ENCODE measurements at places on chromosomes 1 and 21. TPM values are rescaled to one million over a fixed set of nuclear protein-coding genes. Genes with fewer than 3 reads are reported as not detected.
A peak's percentile ranks its signal among the peaks of the same experiment; 100 is the strongest.

DNA sequence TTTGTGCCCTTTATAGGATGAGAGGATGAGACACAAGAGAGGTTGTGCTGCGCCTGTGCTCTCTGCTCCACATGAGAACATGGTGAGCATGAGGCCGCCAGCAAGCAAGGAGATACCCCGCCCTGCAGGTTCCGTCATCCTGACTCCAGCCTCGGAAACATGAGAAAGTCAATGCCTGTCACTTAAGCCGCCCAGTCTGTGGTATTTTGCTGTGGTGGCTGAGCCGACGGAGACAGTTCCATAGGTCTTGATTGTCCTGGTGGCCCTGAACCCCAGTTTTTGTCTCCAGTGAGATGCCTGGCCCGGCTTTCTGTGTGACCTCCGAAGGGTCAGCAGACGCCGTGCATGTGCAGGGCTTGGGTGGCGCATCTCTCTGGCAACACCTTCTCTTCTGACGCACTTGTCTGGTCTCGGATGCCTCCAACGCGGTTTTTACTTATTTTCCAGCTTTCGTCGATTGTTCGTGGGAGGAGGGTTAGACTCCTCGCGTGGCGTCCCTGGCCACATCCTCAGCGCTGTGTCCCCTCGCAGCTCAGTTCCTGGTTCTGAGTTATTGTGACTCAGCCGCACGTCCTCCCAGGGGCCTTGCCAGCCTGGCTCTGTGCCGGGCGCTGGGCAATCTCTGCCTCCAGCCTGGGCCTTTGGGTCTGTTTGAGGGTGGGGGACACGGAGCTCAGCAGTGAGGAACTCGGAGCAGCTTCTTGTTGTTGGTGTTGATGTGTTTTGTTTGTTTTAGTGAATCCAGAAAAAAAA is 70.0 kb downstream of the FAAP20 start:
- DNase-seq, result no peak

GRCh38 chr1:178174539-178174938 is 80.6 kb downstream of the RASAL2 start:
- DNase-seq, result no peak

DNA sequence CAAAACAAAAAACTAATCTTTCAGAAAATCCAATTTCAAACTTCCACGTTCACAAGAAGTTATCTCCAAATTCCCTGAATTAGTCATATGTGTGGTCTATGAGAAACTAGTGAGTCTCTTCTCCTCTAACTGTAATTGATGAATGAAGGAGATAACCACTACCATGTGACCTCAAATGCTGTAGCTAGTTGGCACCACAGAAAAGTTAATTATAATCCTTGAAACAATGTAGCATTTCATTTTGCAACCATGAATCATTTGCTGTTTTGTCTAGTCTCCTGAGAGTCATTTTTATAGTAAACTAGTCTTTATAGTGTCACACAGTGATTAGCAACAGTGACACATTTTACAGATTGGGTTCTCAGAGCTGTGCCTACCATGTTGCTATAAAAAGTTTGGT is 287.5 kb downstream of the LRRIQ3 start:
- DNase-seq, result no peak

- peak; percentile 66 for DNase-seq
These were observed 2.1 kb downstream of the EVA1B start for GRCh38 chr1:36321119-36321951.

DNA sequence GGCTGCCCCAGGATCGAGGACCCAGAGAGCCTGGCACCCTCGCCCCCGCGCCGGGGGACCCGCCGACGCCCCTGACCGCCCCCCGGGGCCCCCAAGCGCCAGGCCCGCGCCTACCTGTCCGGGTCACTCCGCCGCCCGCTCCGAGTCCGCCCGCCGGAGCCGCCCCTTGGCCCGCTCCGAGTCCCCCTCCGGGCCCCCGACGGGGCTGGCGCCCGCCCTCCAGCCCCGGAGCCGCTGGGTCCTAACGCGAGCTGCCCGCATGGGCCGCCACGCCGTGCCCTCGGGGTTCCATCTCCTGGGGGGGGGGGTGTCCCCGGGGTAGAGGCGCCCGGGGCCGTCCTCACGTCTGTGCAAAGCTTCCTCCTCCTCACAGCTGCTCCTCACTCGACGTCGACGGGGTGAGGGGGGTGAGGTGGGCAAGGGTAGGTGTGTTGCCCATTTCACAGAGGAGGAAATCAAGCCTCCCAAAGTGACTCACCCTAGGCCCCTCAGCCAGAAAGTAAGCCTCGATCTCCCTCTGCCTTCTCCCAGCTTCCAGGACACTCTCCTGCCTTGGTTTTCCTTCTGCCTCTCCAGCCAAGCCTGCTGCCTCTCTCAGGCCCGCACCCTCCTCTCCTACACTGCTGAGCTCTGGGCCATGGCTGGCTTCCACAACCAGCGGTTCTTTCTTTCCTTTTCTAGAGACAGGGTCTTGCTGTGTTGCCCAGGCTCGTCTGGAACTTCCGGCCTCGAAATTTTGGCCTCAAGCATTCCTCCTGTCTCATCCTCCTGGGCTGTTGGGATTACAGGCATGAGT is at the start of gene MFAP2:
Gene MFAP2 (minus strand): TSS at position 148 of the 796 bp plus-strand sequence. CDS start 2,347 bp downstream, outside the sequence.
- DNase-seq, result peak; percentile 21

DNA sequence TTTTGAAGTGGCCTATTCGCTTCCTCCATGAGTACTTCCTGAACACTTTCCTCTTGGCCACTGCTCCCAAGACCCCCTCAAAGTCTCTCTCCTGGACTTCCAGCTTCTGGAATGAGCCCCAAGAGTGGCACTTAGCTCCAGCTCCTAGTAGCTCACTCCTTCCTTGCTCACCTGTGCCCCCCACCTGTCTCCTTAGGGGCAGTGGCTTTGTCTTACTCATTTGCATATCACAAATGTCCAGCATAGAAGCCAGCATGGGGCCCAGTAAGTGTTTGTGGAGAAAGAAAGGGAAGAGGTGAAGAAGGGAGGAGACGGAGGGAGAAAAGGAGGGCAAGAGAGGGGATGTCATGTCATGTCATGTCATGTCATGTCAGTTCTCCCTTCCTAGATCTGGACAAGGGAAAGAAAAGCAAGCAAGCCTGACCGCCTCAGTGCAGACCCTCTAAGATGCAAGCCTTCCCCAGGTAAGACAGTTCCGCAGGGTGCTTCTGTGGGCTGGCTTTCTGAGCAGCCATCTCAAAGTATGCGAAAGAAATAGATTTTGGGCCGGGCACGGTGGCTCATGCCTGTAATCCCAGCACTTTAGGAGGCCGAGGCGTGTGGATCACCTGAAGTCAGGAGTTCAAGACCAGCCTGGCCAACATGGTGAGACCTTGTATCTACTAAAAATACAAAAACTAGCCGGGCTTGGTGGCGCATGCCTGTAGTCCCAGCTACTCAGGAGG is 6.9 kb upstream of the MX1 start:
- DNase-seq, result no peak

DNA sequence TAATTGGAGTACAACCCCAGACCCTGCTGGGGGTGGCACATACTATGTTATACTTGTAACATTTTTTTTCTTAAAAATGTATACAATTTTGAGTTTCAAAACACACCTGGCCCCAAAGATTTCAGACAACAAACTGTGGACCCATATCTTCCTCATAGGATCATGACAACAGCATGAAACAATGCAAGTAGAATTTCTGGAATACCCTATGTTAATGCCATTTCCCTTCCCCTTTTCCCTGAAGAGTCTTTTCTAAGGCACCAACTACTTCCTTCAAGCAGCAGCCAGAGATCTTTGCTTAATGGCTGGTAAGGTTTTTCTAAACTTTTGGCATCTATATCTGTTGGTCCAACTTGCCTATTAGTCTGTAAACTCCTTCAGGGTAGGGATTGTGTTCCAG is 99.9 kb upstream of the SERBP1 start:
- no peak for DNase-seq

GRCh38 chr1:8422510-8423268 is 104.8 kb downstream of the SLC45A1 start:
- peak; percentile 33 for DNase-seq

DNA sequence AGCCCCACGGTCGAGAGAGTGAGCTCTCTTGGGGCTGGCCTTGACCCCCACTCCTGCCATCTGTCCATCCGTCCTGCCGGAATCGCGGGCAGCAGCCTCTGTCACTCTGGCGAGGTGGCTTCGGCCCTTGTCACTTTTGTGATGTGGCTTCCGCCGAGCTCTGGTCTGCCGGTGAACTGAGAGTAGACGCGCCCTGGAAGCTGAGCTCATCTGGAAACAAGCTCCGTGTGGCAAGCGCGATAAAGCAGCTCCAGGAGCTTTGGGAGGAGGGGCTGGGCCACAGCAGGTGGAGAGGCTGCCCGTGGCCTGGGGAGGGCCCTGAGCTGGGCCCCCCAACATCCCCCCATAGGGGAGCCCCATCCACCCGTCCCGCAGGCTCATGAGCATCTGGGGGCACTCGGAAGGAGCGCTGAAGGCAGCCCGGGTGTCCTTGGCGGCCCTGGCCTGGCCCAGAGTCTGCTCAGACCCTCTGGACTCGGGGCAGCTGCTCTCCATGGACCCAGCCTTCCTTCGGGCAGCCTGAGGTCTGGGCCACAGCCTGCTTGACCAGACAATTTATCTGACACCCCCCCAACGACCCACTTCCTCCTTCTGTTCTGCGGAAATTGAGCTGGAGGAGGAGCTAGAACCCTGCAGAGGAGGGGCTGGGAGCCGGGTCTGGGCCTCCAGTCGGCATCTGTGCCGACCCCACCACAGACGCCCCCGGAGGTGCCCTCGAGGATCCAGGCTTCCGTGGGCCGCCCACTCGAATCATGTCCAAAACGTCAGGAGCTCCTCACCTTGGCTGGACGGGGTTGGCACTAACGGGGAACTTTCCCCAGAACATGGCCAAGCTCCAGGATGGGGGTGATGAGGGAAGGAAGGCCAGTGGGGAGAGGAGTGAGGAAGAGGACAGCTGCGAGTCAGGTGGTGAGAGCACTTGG is 59.1 kb downstream of the SLC19A1 start:
- peak; percentile 78 for DNase-seq

GRCh38 chr1:12654004-12654567 is 10.2 kb downstream of the AADACL4 start:
- DNase-seq, result no peak

DNA sequence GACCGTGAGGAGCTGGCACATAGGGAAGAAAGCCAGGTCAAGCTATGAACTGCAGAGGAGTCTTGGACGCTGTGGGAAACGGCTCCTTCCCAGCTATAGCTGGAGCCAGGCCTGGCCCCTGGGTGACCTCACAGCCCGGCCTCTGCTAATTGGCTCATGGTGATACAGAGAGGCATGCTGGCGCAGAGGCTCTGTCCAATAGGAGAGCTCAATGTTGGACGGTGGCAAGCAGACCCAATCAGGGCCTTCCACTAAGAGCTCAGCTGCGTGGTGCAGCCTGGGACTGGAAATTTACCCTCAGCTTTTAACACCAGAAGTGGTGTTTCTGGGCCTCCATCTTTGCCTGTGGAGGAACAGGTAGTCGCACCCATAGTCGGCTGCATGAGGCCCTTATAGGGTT is 64.4 kb upstream of the GRHL3 start:
- no peak for DNase-seq

DNA sequence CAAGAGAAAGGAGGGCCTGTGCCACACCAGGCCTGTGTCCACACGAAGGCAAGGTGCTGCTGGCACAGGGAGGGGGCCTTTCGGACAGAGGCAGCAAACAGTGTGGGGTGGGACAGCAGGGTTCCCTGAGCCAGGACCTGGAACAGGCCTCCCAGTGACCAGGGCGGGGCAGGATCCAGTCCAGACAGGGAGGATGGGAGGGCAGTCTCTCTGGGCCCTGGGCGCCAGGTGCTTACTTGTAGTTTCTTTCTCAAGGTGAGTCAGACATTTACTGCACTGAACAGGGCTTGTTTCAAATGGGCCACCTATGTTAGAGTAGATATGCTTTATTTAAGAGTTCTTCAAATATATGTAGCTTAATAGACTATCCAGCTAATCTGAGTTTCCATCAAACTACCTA is 52.8 kb upstream of the STUM start:
- DNase-seq, result no peak

DNA sequence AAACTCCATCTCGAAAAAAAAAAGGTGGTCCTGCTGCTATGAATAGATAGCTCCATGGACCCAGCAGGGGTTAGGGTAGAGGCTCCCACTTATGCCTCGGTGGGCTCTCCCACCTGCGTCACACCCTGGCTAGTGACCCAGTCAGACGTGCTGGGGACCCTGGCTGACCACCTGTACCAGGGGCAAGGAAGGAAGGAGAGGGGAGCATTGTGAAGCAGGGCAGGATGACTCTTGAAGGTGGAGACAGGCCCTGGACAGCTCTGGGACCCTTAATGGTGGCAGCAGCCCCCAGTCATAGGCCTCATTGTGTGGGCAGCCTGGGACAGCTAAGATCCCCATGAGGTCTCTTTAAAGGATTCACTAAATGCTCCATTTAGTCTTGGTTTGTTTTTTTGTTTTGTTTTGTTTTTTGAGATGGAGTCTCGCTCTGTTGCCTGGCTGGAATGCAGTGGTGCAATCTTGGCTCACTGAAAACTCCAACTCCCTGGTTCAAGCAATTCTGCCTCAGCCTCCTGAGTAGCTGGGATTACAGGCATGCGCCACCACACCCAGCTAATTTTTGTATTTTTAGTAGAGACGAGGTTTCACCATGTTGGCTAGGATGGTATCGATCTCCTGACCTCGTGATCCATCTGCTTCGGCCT is 10.4 kb upstream of the SNAPIN start:
- no peak for DNase-seq

- DNase-seq, result peak; percentile 44
These were observed 54.6 kb upstream of the ECE1 start for GRCh38 chr1:21344750-21345443.

DNA sequence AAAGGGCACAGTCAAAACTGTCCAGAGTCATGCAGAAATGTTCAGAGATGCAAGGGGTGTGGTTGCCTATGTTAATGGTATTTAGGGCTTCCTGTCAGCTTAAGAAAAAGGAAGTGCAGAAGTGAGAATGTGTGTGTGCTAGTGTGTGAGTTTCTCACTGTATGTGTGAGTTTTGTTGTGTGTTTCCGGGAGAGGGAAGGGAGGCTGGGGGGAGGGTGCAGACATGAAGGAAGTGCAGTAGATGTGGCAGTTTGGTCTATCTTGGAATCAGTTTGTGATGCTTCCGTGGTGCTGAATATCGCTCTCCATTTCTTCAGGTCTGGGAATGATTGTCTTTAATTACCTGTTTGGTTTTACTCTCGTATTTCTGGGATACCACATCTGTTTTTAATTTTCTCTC is 16.5 kb upstream of the ATP6V1G3 start:
- DNase-seq, result peak; percentile 71

DNA sequence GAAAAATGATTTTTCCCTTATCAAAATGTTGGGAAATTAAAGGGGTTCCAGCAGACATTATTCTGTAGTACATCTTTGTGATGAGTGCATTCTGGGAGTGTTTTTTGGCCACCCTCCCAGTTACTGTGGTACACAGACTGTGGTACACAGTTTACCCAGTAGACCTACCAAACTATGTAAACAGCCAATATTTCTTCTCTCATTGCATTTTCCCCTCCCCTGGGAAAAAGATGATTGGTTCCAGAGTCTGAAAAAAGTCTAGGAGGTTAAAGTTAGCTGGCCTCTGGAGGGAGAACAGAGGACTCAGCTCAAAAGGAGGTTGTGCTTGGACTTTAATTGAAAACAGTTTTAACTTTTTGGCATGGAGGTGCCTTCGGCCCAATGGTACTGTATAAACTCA is 42.5 kb downstream of the PGM1 start:
- DNase-seq, result no peak

- no peak for DNase-seq
These were observed 10.6 kb upstream of the RUNX1 start for GRCh38 chr21:35059742-35060141.

- DNase-seq, result no peak
These were observed 240.2 kb downstream of the AJAP1 start for GRCh38 chr1:4894566-4894965.

GRCh38 chr1:187762118-187762517 is 933.4 kb downstream of the PLA2G4A start:
- no peak for DNase-seq

PRAMEF8 gene
- total RNA-seq, result not detected

CD247 gene
- 149 TPM for total RNA-seq

CHD1L gene
- total RNA-seq, result 69.2 TPM

CNR2 gene
- total RNA-seq, result not detected

LRRC39 gene
- total RNA-seq, result 0.32 TPM
